ENCODE measurements at places on chromosomes 1 and 21. TPM values are rescaled to one million over a fixed set of nuclear protein-coding genes. Genes with fewer than 3 reads are reported as not detected.

Gene C8A
- not detected for total RNA-seq

Gene LIPI
- not detected for total RNA-seq

Gene CD48
- not detected for total RNA-seq

Gene PALMD
- 0.21 TPM for total RNA-seq

Gene FAM177B
- total RNA-seq, result not detected

Gene TAS1R3
- not detected for total RNA-seq

Gene CDCA8
- total RNA-seq, result 28.5 TPM

Gene P3R3URF
- not detected for total RNA-seq

Gene KLHDC7A
- 0.14 TPM for total RNA-seq

Gene SH3D21
- total RNA-seq, result 0.06 TPM

Gene OR2T33
- total RNA-seq, result 0.79 TPM

Gene ATP6V1G3
- not detected for total RNA-seq

Gene ZC3H12A
- total RNA-seq, result 2.9 TPM

Gene HOOK1
- total RNA-seq, result not detected
